ENCODE measurements at places on chromosomes 12 and 14.

DNA sequence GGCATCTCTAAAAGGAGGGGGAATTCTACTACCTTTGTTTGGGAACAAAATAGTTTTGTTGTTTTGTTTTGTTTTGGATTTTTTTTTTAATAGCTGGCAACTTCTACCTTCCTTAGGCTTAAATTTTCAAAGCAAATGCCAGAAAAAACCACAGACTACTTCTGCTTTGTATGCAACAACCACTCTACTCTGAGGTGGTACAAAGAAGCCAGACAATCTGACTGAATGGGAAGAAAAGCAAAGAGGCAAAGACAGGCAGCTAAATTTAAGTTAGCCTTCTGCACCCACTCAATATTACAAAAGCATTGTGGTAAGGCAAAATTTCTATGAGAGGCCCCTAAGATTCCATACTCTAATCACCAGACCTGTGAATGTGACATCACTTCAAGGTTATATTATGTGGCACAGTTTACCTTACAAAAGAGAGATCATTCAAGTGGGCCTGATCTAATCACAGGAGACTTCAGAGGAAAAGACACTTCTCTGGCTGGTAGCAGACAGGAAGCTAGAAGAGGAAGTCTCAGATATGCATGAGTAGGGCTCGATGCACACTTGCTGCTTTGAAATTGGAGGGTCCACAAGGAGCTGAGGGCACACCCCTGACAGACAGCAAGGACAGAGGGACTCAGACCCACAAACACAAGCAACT is 566.6 kb downstream of the RPS29 start:
- DNase-seq: no peak

- no peak for DNase-seq
Measured at GRCh38 chr12:74535536-74535935, 2.1 kb upstream of the ATXN7L3B start.

DNA sequence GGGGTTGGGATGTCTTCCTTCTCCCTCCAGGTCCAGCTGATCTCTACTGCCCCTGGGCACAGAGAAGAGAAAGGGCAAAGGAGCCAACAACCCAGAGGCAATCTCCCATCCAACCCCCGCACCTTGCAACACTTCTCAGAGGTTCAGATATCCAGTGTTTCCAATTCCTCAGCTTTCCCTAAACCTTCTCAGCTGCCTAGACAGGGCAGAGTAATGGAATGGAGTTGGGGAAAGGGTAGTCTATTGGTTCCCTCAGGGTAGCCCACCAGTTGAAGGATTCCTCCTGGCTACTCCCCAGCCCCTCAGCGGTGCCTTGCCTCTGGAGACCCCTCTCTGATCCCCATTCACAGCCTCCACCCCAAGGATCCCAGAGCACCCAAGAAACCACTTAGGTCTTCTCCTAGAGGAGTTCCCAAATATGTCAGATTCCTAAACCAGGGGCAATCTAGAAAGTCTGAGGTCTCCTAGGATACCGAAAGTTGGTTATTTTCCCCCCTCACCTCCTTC is 537 bp downstream of the NFE2 start:
- no peak for DNase-seq

- peak; percentile 91 for DNase-seq
Measured at GRCh38 chr14:90660865-90661570, 155.2 kb downstream of the TTC7B start.

DNA sequence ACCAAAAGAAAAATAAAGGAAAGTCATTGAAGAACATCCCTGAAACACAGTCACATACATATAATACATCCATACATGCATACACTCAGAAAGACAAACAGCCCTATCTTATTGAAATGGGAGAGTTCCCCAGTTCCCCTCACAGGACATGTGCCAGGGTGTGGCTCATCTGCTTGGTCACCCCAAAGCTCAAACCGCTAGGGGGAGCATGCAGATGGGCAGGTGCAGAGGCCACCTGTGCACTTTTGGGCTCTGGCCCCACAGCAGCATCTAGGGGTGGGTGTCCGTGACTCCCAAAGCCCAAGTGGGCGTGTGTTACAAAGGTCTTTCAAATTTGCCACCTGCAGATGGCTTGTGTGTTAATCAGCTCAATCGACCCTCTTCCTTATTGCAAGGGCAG is 75.2 kb downstream of the CMAS start:
- no peak for DNase-seq

DNA sequence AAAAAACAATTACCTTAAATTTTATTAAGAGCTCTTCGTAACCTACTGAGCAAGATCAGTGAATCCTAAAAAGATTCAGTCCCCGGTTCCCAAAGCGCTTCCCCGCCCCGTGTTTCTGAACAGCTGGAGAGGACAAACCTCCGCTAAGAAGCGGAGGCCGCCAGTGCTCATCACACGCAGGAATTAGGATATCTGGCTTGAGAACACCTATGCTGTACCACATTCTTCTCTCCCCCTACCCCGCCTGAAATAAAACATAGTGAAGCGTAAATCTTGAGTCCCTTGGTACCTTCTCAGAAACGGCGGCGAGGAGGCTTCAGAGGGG is 774 bp upstream of the WDR20 start:
- peak; percentile 79 for DNase-seq

DNA sequence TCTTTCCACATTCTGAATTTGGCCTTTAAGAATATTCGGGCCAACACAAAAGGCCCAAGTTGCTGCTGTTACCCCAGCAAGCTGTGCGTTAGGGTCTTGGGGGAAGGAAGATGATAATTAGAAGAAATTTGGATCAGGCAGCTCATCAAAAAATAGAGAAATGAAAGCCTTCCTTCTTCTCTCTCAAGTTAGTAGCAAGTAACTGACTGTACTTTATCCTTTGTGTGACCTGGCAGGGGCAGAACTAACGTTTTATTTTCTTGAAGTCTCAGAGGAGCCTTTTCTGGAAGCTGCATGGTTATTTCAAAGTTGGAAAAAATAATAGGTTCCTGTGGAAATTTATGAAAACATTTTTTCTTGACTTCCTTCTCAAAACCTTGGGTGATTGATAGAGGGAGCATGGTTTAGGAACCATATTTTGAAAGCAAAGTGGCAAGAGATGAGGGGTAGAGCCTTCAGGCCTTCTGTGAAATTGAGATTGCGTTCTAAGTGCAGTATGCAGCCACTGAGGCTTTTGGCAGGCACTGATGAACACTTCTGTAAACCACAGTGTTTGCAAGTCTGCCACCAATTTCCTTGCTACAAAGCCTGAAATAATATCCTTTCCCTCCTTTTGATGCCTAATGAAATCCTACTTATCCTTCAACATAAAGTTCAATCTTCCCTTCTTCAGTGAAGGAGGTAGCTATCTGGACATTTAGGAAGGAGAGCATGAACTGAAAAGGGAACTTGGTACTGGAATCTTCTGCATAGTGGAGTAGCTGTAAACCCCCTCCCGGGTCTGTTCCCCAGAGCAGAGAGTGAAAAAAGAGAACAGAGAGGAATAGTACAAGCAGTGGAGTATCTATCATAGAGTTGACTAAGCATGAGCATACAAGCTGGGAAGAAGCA is 123.2 kb downstream of the FGD4 start:
- no peak for DNase-seq

GRCh38 chr12:6869049-6870021 is 2.0 kb downstream of the TPI1 start:
- peak; percentile 51 for DNase-seq

DNA sequence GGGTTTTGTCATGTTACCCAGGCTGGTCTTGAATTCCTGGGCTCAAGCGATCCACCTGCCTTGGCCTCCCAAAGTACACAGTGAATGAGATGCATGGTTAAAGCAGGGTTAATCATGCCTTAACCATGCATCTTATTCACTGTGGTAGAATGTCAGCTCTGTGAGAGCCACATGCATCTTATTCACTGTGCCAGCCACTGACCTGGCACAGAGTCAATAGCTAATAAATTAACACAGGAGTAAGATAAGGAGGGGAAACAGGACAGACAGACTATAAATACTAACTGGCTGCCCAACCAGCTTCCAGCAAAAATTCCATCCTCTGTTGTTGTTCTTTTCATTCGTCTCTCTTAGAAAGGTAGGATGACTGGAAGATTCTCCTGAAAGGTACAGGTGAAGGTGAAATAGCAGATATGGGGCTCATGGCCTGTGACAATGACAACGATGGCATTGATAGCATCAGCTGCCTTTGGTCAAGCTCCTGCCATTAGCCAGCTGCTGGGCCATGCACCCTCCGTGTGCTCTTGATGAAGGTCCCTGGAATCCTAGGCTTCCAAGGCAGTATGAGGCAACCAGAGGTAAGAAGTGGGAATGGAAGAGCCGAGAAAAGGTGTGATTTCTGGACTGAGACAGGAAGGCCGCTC is 76.6 kb downstream of the ZNF664 start:
- no peak for DNase-seq

DNA sequence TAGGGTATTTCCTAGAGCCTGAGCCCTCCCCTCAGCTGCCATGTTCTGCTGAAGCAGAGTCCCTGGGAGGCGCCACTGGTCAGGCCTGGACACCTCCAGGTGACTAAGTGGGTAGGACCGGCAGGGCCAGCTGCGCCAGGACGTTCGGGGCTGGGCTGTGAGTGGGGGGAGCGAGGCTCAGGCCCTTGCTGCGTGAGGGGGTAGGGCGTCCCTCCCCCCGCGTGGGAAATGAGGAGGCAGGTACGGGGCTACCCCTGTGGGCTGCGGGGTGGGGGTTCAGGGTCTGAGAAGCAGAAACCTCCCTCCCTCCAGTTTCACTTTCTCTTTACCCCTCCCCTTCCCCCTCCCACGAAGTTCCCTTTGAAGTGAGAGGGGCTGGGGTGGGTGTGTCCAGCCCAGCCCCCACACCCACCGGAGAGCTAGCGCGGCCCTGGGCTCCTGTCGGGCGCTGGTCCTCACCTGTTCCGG is 22.1 kb upstream of the KIF26A start:
- no peak for DNase-seq

DNA sequence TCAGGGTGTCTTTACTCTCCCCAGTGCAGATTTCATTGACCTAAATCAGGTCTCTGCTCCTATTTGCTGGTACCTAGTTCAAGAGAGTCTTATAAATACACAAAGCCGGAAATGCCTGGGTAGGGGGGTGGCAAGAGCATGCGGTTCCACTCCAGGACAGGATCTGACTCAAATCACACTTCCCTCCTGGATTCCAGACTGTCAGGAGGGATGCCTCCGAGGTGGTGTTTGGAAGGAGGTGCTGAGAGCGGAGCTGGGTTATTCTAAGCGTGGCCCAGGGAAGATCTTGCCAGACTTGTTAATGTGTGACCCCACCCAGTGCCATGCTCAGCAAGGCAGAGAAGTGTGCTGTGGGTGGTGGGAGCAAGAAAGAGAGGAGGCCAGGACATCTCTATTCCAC is 49.8 kb downstream of the B4GALNT3 start:
- peak; percentile 81 for DNase-seq

- DNase-seq: no peak
Measured at GRCh38 chr12:124774054-124774461, 89.6 kb downstream of the SCARB1 start.

GRCh38 chr12:6553051-6553868 is 2.6 kb downstream of the IFFO1 start:
- DNase-seq: no peak

GRCh38 chr14:58864751-58865513 is 227.2 kb downstream of the DACT1 start:
- DNase-seq: no peak

DNA sequence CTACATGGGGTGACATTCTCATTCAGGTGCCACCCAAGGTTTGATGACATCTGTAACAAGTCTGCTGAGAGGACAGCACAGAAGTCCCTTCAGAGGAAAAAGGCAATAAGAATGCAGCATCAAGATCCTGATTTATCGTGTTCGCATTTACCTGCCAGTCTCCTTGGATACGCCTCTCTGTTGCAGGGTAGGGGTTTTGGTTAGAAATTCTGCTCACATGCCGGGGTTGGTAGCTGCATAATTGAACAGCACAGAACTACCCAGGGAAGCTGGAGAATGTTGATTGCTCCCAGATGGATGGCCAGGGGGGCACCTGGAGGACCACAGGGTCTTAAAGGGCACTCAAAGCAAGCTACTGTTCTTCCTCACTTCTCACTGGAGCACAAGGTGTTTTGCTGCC is 31.1 kb upstream of the CHST11 start:
- no peak for DNase-seq

- peak; percentile 14 for DNase-seq
Measured at GRCh38 chr12:125633686-125634085, 568.5 kb downstream of the AACS start.

DNA sequence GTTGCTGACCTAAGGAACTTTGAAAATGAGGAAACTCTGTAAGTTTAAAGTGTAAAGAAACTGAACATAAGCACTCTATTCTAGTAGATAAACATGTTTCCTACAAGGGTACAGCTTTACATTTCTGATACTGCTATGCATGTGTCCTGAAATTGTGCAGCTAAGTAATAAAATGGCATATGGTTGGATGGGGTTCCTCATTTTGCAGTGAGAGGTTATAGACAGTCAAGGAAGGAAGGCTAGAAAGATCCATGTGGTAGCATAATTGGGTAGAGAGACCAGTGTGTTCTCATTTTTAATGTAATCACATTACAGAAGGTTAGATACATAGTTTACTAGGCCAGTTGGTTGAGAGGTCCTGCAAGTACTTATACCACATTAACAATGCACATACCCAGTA is 477.0 kb downstream of the TMEM121 start:
- DNase-seq: no peak

All from NCI-H510A treated with DMSO at 0.1 percent for 48 hours (cell line).